ENCODE measurements at places on chromosomes 6 and 20.

DNA sequence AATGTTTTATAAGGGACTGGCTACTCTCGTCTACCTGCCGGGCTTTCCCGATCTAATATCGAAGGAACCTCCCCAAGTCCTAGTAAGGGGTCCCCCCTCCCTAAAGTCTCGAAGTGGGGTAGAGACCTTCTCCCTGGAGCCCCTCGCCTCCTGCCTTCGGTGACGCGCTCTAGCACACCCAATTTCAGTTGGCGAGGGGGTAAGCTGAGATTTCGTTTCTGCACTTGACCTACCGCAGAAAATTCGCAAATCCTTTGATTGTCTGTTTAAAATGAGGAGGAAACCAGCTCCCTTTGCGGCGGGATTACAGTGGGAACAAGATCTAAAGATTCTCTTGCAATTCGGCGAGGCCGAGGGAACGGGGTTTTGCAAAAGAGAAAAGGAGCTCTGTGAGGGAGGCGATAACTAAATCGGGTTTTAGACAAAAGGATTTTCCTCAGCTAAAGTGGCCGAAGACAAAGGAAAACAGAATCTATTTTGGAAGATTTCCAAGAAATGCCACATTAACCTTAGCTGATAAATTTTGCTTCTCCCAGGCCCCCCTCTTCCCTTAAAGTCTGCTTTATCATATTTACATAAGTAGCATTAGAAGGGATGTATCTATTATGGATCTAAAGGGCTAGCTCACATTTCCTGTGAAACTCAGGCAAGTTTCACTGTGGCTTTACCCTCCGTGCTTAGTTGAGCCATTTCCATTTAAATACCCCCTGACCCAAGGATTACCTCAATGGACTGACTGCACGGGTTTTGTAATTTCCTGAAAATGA lies 8.4 kb downstream of the SIM1 start:
- DNase-seq = no peak

DNA sequence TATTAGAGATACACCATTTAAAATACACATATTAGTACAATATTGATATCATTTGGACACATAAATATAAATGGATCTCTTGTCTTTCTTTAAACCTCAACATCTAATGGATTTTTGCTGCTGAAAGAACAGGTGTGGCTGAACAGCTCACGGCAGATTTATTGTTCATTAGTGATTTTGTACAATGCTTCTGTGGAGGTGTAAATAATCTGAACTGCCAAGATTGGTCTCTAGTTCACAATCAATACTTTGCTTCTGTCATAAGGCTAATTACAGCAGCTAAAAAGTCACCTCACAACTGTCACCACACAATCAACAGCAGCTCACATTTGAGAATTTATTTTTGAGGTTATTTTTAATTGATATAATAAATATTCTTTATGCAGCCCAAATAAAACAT lies 162.0 kb upstream of the SIM1 start:
- DNase-seq = no peak

DNA sequence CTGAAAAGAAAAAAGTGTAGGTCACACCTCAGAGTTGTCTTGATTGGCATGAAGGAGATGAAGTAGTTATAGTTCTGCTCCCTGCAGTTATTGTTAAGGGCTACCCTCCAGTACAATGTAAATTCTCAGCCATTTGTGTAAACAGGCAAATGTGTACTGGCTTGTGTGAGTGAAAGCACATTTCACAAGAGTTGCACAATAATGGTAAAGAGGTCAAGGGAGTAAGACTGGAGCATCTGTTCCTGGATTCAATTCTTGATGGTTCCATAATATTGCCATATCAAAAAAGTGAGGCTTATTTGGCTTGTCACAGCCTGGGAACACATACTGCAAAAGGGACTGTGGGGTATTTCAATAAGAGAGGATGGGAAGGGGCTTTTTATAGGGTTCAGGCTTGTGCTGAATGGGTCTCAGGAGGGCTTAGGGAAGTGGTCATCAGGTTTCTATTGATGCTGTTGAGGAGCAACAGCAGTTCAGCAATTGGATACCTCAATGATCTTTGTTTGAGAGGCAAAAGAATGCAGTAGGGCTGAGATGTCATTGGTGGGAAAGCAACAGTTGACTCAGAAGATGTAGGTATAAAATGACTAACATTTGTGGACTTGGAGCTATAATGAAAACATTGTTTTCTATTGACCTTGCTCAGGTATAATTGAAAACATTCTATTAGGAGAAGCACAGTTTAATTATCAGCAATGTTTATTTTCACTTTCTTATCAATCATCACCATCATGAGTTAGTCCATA lies 402.6 kb downstream of the BCKDHB start:
- no peak for DNase-seq

DNA sequence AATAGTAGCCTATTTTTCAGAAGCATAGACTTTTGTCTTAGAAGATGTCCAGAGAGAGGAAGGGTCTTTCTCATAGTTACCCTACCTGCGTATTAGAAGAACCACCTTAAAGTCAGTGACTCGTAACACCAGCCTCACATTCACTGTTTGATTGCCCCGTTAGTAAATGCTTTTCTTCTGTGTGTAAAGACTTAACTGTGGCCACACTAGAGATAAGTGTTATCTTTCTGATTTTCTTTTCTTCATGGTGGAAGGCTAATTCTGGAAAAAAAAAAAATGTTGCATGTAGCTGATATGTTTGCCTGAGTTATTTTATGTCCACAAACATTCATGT lies 83.9 kb downstream of the SAMD3 start:
- no peak for DNase-seq

- no peak for DNase-seq
Observed at GRCh38 chr6:35178012-35178411, 35.7 kb upstream of the SCUBE3 start.
